ENCODE measurements at places on chromosomes 2 and 18.
A peak's percentile ranks its signal among the peaks of the same experiment; 100 is the strongest.

DNA sequence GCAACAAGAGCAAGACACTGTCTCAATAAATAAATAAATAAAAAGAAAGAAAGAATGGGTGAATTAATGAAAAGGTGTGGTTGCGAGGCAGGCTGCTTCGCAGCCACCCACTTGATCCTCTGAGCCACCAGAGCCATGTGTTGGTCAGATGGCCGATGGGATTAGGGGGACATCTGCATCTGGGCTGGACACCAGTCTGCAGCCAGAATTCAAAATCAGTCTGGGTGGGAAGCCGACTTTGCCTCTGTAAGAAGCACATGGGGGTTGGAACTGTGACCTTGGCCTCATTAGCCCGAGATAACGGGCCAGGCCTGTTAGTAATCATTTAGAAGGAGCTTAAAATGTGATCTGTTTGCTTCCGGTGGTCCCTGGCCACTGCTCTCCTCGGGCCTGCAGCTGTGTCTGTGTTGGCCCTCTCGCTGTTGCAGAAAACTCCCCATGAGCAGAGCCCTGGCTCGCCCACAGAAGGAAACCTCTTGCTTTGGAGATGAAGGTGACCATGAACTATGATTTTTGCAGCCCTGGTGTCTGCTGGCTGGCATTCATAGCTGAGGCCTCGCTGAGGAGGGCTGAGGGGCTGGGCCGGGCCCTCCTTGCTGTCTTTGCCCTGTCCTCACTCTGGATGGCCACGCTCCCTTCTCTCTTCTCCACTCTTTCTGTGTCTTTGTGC, 94.4 kb downstream of the DYSF start:
- DNase-seq = no peak

GRCh38 chr2:101026253-101026701, 24.2 kb downstream of the RPL31 start:
- DNase-seq = no peak

DNA sequence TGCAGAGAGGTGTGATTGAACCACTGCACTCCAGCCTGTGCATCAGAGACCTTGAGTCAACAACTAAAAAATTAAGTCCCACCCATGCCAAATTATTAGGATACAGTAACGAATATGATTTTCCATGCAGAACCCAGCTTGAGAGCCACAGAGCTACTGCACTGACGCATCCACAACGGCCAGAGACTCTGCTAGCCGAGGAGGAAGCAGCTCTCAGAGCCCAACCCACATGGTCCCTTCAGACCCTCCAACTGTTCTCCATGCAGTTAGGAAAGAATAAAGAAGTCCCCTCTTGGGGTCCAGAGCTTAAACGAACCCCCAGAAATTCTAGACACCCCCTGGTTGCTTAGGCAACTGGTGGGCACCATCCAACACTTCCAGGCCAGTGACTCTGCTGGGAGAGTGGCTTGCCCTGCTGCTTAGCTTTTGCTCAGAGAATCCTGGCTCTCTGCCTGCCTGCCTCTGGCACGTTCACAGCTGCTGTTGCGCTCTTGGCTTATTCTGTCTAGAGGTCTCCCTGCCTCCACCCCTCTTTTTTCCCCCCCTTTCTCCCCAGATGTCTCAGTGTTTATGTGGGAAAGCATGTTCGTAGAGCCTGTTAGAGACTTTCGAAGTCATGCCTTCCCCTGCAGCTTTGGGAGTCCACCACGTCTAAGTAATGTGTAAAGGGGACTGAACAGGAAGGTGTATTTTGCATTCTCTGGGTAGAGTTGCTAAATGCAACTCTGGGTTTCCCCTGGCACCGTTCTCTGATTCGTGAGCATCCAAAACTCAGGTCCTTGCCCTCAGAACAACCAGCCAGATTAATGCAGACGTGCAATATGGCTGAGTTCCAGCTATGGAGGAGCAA, 26.0 kb upstream of the SP3 start:
- DNase-seq = no peak

- no peak for DNase-seq
Observed at GRCh38 chr2:166628478-166629136, 134.6 kb upstream of the SCN7A start.

GRCh38 chr2:67895227-67895941, 167.4 kb downstream of the C1D start:
- DNase-seq = peak; percentile 92

- DNase-seq = no peak
Observed at GRCh38 chr2:25938345-25938744, 44.0 kb downstream of the KIF3C start.

DNA sequence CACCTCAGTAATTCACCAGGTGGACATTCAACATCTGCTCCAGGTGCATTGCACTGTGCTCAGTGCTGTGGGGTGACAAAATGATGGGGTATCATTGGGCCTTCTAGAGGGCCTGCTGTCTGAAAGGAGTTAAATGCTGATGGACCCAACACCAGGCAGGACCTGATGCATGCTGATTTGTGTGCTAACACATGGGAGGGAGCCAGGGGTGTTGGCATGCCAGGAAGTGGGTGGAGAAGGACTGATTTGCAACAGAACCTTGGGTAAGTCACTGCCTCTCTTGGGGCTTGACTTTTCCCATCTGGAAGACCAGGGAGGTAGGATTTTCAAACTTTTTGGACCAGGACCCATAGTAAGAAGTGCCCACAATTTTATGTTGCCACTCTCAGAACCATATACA, 57.9 kb upstream of the CXCR4 start:
- no peak for DNase-seq

- DNase-seq = no peak
Observed at GRCh38 chr2:39150102-39150562, 29.3 kb upstream of the SOS1 start.

DNA sequence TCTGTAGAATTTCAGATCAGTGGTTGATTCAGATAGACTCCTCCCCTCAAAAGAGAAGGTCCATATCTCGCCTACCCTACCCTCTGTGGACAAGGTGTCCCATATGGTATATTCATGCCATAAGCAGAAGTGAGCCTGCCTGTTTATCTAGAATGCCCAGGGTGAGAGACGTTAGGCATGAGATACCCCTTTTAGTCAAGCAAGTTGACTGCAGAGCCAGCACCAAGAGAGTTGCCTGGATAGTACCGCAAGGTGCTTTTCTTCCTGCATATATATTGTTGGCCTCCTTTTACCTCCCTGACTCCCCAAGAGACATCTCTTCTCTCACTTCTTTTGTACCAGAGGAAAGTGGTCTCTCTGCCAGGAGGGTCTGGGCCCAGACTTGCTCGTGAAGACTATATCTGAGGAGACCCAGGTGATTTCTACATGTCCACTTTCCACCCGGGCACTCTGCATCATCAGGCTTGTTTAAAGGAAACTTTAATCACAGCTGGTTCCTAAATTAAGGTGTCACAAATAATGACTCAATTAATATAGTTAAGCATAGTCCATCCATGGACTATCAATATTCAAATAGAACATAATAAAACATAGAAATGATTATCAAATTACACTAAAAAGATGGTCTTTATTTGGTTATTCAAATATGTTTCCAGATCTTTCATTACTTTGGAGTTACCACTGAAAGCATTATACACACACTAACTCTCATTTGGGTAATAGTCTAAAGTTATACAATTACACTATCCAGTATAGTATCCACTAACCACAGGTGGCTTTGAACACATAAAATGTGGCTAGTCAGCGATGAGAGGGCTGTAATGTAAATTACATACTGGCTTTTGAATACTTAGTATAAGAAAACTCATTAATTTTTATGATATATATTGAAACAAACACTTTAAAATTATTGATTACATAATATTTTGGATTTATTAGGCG, 4.1 kb downstream of the ITGA4 start:
- DNase-seq = no peak

GRCh38 chr2:168694866-168695265, 107.6 kb upstream of the NOSTRIN start:
- DNase-seq = peak; percentile 15

GRCh38 chr18:63422864-63423304, 608 bp upstream of the VPS4B start:
- no peak for DNase-seq

GRCh38 chr2:174546519-174547506, 50.8 kb downstream of the WIPF1 start:
- DNase-seq = peak; percentile 24

- DNase-seq = no peak
Observed at GRCh38 chr2:201630577-201630976, 12.7 kb downstream of the TMEM237 start.

DNA sequence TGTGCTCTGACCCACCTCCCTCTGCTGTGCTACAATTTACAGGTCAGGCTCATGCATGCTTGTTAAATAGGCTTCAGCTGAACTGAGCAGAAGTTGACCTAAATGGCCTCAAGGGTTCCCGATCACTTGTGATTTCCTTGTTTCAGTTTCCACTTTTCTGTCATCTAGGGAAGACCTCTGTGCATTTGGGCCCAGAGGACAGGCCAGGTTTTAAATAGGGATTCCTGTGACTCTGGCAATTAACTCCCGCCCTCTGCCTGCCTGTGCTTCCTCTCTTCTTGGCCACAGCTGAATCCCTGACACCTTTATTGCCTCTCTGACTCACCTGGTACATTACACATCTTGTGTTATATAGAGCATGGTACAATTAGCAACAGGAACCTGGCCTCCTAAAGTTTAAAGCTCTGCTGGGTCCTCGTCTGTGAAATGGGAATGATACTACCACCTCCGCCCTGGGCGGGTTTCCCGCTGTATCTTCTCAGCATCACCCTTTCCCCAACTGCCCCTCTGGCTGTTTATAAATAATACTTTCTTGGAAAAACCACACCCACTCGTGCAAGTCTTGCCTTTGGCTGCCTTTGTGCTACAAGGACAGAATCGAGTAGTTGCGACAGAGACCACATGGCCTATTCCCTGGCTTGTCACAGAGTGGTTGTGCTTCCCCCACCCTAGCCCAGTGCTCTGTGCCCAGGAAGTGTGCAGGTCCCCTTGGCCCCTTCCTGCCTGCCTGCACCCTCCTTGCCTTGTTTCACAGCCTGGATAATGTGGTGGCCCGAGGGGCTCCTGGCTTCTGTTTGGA, 7.9 kb downstream of the CABLES1 start:
- DNase-seq = peak; percentile 48

Data from DMS153 (cell line).